Foreskin keratinocyte (primary cell): ENCODE measurements at places on chromosomes 12 and 14. TPM values are rescaled to one million over a fixed set of nuclear protein-coding genes. Genes with fewer than 3 reads are reported as not detected.

Gene NTF3
- total RNA-seq: not detected in 2 replicates

Gene ACVR1B
- total RNA-seq: 14.0 and 14.3 TPM in 2 replicates

Gene CHGA
- total RNA-seq: not detected in 2 replicates

Gene LRP1-AS
- total RNA-seq: not detected in 2 replicates

Gene NR1H4
- not detected in 2 replicates for total RNA-seq

Gene POTEM
- total RNA-seq: not detected in 2 replicates

Gene TAS2R30
- total RNA-seq: 0.49 and 0.58 TPM in 2 replicates

Gene FAM181A
- total RNA-seq: not detected in 2 replicates

Gene IL22
- total RNA-seq: not detected in 2 replicates

Gene FLRT2
- total RNA-seq: 52.5 and 111 TPM in 2 replicates

Gene HOXC12
- total RNA-seq: 2.3 and 4.4 TPM in 2 replicates

Gene FSCB
- not detected in 2 replicates for total RNA-seq

Gene IFNG
- not detected in 2 replicates for total RNA-seq

Gene TCL1B
- not detected in 2 replicates for total RNA-seq

GRCh38 chr12:55933169-55933798, 2.3 kb downstream of the DGKA start:
- peak; percentile 96 for DNase-seq

DNA sequence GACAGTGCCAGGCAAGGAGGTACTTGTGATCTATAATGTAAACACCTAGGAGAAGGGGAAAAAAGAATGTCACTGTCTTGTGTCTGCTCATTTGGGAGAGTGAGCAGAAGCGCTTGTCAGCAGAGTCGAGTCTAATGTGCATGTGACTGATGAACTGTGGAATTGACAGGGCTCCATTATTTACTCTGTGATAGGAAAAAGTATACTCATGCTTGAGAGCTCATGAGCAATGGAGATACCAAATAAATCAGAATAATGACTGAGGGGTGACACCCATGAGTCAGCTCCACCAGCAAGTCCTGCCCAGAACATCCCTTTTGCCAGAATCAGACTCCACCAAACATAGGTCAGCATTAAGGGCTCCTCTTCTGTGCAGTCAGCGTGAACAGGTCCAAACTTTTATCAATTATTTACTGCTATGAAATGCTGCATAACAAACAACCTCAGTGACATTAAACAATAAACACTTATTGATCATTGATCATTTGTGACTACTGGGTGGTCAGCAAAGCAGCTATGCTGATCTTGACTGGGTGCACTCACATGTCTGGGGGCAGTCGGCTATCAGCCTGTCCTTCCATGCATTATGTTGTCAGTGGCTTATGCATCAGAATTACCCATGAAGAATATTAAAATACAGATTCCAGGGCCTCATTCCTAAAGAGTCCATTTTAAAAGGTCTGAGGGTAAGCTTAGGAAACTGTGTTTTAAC, 29.2 kb upstream of the WSCD2 start:
- no peak for DNase-seq

DNA sequence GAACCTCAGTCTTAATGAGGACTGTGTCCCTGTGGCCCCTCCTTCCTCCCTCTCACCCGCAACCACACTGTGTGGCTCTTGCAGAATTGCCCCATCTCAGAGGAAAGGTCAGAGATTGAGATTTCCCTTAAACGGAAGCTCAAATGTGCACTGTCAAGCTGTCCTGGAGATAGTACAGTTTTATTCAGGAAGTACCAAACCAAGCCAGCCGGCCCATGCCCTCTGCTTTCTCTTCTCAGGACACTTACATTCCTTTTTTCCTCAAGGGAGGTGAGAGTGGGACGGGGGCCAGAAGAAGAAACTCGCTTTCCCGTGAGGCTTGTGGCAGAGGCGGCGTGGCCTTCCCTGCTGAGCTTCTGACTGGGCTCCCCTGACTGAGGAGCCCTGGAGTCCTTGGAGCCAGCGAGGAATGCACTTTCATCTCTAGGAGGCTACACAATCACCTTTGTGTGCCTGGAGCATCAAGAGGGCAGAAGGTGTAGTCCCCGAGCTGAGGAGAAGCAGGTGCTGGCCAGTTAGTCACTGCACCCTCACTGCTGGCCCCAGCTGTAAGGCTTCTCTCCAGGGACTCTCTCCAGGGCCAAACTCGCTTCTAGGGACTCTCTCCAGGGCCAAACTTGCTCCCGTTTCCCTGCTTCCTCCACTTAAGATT, 24.1 kb upstream of the ATP2A2 start:
- DNase-seq: no peak

- no peak for DNase-seq
Measured at GRCh38 chr12:23140710-23141109, 515.7 kb downstream of the ETNK1 start.

DNA sequence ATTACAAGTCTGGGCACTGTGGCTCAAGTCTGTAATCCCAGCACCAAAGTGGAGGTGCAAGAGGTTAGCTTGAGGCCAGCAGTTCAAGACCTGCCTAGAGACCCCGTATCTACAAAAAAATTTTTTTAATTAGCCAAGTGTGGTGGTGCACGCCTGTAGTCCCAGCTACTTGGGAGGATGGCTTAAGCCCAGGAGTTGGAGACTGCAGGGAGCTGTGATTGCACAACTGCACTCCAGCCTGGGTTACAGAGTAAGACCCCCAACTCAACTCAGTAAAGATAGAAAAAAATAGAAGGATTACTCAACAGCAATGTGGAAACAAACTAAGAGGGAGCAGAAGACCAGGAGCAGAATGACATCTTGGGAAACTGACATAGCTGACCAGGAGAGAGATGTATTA, 13.3 kb downstream of the SBNO1 start:
- DNase-seq: no peak

- no peak for DNase-seq
Measured at GRCh38 chr12:107336695-107337094, 243.3 kb upstream of the CRY1 start.

DNA sequence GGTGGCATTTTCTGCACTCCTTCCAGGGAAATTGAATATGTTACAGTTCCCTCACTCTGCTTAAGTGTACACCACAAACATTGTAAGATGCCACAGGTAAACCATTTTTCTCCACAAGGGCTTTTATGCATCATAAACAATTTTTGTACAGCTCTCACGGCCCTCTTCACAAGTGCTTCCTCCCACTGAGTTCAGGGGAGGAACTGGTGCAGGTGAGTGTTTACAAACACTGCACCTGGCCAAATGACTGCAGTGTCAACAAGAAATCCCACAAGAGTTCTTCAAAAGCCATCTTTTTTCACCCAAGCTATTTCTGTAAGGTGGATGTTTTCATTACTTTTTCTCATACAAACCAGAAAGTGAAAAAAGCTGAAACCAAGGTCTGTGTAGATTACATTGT, 973.2 kb downstream of the AACS start:
- DNase-seq: no peak

GRCh38 chr14:92223025-92223424, 99.9 kb upstream of the SLC24A4 start:
- no peak for DNase-seq

- no peak for DNase-seq
Measured at GRCh38 chr12:40033242-40033630, 72.6 kb downstream of the SLC2A13 start.

DNA sequence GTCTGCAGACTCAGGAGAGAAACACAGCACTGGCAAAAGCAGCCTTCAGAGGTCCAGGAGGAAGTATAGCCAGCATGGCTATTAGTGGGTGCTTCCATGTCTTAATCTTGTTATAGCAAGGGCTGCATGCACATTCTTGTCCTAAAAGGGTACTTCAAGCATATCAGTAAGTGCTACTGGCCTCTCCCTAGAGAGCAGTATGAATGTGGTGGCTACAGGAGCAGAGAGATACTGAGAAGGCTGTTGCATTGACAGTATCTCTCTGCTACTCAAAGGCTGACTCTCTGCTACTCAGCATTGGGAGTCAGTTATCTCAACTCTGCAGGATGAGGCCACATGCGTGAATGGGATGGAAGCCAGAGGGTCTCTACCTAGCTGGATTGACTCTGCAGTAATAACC, 2.0 kb downstream of the GARIN6 start:
- DNase-seq: no peak

DNA sequence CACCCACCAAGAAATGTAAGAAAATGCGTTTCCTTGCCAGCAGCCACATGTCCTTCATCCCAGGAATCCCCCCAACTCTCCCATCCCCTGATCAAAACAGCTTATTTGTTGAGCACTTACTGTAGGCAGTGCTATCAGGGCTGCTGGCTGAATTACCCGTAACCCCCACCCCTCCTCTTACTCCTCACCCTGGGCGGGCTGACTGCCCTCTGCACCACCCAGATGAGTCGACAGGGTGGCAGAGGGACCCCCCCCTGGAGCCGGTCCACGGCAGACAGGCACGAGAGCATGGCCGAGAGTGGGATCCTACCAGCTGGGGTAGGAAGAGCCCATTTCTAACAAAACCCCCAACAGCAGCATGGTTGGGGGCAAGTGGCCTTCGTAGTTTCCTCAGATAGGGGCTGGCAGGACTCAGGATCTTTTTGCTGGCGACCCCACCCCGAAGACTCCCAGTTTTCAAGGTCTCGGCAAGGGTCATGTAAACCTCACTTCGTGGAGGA, 1.1 kb upstream of the RHOF start:
- no peak for DNase-seq

DNA sequence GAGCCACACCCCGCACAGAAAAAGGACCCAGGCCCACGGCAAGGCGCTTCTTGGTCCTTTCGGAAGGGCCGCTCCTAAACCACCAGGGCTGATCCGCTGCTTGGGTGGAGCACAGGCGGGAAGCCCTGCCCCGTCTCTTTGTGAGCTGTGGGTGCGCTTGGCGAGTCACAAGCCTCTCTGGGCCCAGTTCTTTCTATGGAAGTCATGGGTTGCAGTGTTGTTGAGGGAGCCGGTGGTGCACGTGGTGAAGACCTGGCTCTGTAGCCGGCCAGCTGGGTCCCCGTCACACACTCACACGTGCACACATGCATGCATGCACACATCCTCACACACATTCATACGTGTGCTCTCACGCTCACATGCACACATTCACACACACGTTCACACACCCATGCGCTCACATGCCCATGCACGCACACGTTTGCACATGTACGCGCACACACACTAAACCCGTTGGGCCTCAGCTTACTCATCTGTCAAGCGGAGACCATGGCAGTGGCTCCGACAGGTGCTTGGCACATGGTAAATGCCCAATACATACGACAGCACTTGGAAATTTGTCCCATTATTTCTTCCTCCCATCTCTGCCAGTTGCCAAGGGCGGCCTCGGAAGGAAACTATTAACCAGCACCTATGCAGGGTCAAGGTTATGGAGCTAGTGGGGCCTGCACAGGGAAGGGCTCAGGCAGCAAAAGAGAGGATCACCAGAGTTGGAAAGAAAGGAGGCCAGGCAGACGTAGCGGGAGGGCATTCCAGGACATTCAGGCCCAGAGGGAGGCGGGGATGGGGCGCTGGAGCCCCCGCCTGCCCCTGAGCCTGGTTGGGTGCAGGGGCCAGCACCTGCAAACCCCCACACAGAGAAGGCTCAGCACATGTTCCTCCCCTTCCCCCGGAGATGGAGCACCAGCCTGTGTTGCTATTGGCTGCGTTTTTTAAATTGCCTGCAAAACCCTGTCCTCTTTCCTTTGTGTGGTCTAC, 96.9 kb downstream of the SETD3 start:
- no peak for DNase-seq

DNA sequence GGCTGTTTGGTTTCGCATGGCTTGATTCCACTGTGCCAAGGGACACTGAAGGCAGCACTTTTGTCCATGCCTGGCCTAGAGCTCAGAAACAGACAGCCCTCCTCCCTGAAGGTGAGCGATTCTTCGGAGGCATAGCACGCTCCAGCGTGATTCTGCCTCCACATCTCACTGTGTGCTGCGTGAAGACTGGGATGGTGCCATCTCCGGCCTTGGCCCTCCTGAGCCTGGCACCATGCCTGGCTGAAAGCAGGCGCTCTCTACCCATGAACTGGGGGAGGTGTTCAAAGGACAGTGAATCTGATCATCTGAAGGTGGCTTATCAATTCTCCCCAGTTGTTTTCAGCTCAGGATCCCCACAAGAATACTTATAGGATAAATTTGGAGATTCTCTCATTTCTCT, 187.4 kb downstream of the TTC7B start:
- no peak for DNase-seq

DNA sequence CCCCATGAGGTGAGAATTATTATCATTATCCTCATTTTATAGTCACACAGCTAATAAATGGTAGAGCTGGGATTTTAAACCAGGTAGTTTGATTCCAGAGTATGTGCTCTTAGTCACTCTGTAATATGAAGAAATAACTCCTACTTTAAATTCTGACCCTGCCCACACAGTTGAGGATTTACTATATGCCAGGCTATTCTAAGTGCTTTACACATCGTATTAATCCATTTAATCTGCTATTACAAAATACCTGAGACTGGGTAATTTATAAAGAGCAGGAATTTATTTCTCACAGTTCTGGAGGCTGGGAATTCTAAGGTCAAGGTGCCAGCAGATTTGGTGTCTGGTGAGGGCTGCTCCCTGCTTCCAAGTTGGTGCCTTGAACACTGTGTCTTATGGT, 19.6 kb upstream of the WIF1 start:
- DNase-seq: no peak

DNA sequence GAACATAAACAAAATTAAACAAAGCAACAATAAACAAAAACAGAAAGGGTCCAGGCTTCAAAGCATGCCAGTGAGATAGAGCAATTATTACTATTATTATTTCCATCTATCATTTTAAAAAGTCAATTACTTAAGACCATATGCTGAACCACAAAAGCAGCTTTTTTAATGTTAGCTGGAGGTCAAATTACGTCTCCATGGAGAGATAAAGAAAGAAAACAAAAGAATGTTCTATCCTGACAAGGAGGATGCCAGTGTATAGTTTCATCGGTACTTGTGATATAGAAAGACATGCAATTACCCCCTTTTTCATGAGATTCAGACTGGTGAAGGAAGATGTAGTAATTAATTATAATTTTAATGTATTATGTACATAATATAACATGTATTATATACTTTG, 81.6 kb upstream of the DCN start:
- no peak for DNase-seq

DNA sequence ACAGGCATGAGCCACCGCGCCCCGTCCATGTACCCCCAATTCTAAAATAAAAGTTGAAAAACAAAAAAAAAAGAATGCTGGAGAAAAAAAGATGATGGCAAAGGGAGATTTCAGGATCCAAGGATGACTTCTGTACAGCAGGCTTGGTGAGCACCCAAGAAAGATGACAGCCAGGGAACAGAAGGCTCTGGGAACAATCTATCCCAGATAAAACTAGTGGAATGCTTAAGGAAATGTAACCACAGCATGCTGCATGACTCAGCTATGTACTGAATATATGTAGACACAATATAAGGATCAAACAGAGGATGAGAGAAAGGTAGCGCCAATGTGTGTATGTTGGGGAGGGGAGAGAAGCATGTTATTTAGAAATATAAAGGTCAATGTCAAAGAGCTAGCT, 123.7 kb upstream of the TMTC1 start:
- no peak for DNase-seq

- DNase-seq: no peak
Measured at GRCh38 chr12:89363582-89363981, 11.3 kb upstream of the DUSP6 start.

DNA sequence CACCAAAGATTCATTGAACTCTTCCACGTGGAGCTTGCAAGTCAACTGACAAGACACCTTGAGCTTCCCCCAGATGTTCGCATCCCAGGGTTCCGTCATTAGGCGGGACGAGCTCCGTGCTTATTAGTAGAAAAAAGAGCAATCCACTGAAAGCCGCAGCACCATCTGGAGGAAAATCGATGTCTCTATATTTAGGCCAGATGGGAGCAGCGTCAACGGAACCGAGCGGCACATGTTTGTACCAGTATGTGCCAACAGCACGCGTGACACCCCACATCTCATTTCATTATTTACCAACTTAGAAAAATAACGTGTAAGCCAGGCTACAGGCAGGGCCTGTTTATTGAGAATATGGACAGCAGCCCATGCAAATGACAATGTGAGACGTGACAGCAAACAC, 45.8 kb upstream of the TMEM132D start:
- DNase-seq: no peak
